ENCODE measurements at places on chromosomes 16 and 17.
A peak's percentile ranks its signal among the peaks of the same experiment; 100 is the strongest.

DNA sequence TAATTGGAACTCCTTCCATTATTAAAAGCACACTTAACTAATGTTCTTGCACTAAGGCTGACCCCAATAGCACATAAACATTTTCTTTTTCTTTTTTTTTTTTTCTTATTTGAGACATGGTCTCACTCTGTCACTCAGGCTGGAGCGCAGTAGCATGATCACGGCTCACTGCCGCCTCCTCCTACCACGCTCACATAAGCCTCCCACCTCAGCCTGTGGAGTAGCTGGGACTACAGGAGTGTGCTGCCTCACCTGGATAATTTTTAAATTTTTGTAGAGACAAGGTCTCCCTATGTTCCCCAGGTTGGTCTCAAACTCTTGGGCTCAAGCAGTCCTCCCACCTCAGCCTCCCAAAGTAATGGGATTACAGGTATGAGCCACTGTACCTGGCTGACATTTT lies 1.2 kb upstream of the ZNF652 start:
- DNase-seq: no peak

GRCh38 chr16:88010343-88010967 lies 59.2 kb downstream of the BANP start:
- DNase-seq: no peak

- no peak for DNase-seq
These were observed 10.1 kb downstream of the AFMID start for GRCh38 chr17:78197147-78197832.

DNA sequence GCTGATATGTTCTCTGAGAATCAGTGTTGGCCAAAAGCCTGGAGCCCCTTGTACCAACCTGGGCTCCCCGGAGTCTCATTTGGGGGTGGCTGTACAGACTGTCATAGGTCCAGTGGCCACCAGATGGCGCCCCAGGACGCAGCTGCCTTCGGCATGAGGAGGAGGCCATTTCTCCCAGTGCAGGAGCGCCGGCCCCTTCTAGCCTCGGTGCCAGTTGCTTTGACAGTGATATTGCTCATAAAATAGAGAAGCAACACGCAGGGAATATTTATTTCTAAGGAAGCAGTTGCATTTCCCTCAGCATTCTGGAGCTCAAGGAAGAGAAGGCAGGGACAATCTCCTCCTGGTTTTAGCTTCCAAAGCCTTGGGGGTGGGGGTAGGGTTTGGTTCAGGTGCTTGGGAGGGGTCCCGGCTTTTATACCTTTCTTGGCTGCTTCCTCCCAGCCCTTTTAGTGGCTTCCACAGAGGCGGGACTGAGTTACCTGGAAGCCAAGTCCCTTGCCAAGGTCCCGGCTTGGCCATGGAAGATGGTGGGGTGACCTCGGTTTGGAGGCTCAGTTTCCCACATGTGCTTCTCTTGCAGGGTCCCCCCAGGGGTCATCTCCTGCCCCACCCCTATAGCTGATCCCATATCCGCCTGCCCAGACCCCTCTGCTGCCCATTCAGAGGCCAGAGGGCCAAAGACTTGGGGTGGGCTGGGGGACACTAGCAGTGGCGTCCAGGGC lies 117.8 kb upstream of the CDC42EP4 start:
- DNase-seq: peak; percentile 77

- no peak for DNase-seq
These were observed 37.2 kb upstream of the ULK2 start for GRCh38 chr17:19904924-19905323.

- no peak for DNase-seq
These were observed 83.2 kb upstream of the HNF1B start for GRCh38 chr17:37827905-37828650.

DNA sequence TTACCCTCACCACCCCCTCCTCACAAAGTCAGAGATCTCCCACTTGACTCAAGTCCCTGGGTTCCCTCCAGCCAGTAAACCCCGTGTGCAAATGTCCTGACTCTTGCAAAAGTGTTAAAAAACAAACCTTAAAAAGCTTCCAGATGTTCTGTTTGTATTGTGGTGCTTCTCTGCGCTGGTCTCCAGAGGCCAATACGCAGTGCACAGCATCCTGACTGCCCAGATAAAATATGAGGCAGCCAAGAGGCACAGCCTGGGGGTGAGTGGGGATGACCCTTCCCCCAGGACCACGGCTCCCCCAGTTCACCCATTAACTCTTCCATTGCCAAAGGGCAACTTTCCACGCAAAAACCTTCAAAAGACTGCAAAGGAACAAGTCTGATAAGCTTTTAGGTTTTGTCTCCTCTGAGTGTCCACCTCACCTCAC lies 291.8 kb downstream of the SOX9 start:
- DNase-seq: no peak

DNA sequence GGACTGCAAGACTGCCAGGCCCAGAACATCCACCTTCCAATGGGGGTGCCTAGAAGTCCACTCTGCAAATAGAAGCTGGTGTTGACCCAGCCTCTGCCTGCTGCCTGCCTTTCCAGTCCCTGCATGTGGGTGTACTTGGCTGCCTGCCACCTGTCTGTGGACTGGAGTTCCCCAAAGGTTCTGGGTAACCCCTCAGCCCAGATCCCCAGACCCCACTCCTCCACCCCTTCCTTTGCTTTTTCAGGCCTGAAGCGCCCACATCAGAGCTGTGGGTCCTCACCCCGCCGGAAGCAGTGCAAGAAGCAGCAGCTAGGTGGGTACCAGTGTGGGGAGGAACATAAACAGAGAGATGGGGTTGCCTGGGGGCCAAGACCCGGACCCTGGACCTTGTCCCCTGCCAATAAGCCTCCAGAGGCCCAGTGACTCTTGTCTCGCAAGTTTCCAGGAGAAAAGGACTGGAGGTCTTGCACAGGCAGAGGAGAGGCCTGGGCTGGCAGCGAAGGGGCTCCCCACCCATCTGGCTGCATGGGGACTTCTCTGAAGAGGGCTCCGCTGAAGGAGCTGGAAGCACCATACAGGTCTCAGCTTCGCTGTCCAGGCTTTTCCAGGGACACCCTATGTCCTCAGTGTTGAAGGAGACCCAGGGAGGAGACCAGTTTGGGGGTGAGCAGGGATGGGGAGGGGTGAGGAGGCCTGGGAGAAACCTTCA lies 34.3 kb downstream of the NLRC5 start:
- no peak for DNase-seq

DNA sequence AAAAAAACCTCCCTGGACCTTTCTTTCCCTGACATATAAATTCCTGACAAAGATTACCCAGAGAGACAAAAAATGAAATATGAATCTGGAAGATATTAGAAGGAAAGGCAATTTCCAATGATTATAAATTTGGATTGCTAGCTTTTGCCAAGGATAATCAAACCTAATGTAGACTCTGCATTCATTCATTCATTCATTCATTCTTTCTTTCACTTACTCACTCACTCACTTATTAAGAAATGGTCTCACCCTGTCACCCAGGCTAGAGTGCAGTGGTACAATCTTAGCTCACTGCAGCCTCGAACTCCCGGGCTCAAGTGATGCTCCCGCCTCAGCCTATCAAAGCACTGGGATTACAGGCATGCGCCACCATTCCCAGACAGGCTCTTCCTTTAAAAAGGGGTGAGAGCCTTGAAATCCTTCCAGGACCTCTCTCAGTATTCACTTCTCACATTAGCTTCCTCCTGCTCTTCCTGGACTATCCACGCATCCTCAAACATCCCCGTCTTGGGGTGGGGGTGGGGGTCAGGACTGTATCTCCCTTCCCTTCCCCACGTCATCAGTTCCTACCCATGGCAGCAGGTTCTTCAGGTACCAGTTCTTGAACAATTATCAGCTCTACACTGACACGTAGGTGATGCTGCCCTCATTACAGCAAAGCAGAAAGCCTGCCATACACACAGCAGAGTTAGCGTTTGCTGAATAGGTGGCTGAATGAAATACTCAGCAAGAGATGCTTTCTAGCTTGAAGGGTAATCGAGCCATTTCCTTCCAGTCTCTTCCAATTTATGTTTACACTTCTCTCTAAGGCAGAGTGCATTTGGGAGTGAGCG lies 19.8 kb downstream of the PRPSAP1 start:
- DNase-seq: no peak

- DNase-seq: no peak
These were observed 77.8 kb downstream of the VMP1 start for GRCh38 chr17:59785091-59785799.

DNA sequence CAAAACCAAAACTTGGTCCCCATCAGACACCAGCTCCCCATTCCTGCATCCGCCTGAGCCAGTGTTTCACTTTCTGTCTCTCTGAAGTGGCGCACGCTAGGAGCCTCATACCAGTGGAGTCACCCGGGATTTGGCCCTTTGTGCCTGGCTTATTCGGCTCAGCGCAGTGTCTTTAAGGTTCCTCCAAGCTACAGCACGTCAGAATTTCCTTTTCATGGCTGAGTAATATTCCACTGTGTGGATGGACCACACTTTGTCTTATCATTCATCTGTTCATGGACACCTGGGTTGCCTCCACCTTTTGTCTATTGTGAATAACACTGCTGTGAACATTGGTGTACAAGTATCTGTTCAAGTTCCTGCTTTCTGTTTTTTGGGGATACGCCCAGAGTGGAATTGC lies 45.2 kb upstream of the CHMP6 start:
- no peak for DNase-seq

- DNase-seq: peak; percentile 44
These were observed 124.8 kb downstream of the ABCC1 start for GRCh38 chr16:16073891-16074881.

DNA sequence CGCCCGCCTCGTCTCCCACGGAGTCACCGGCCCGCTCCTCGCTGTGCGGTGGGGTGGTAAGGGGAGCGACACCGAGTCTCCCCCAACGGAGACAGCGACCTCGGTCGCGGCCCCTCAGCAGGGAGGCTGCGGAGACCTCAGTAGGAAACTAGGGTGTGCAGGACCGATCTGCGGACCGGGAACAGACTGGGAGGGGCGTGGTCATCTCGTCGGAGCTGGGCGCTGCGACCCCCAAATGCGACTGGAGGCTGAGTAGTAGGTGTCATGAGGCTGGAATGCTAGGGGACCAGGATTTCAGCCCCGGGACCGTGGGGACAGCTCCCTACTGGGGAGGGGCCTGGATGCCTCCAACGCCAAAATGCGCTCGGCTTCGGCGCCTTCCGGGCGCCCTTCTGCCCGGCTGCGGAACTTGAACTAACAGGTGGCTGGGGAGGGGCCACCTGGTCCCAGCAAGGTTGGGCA lies 1.3 kb downstream of the CACNG4 start:
- DNase-seq: no peak

DNA sequence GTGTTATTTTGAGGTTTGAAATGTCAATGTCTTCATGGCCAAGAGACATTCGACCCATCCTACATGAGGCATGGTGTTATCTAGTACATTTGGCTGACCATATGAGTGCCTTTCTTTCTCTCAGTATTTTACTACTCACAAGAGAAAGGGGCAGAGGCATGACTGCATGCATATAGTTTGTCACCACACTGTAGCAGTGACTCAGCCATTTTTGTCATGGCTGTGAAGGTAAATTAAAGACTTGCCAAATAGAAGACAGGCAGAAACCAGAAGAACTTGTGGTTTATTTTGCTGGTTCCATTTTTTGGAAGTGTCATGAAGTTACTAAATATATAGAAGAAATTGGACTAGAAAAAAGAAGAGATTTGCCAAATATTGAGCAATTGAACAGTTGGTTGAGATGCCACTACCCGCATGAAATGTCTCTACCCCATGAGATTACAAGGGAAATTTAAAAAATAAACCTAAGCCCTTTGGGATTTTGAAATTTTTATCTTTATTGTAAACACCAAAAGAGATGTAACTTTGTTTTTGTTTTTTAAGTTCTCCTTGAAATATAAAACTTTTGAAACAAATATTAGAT lies 170.3 kb downstream of the CHD9 start:
- peak; percentile 93 for DNase-seq

GRCh38 chr17:42138749-42139492 lies 15.9 kb downstream of the RAB5C start:
- no peak for DNase-seq

GRCh38 chr17:8320990-8321389 lies 10.9 kb downstream of the ARHGEF15 start:
- no peak for DNase-seq

GRCh38 chr16:88381820-88382451 lies 823 bp upstream of the ZNF469 start:
- DNase-seq: no peak

- DNase-seq: no peak
These were observed 2228.4 kb downstream of the TP53TG3F start for GRCh38 chr16:35687781-35688180.

DNA sequence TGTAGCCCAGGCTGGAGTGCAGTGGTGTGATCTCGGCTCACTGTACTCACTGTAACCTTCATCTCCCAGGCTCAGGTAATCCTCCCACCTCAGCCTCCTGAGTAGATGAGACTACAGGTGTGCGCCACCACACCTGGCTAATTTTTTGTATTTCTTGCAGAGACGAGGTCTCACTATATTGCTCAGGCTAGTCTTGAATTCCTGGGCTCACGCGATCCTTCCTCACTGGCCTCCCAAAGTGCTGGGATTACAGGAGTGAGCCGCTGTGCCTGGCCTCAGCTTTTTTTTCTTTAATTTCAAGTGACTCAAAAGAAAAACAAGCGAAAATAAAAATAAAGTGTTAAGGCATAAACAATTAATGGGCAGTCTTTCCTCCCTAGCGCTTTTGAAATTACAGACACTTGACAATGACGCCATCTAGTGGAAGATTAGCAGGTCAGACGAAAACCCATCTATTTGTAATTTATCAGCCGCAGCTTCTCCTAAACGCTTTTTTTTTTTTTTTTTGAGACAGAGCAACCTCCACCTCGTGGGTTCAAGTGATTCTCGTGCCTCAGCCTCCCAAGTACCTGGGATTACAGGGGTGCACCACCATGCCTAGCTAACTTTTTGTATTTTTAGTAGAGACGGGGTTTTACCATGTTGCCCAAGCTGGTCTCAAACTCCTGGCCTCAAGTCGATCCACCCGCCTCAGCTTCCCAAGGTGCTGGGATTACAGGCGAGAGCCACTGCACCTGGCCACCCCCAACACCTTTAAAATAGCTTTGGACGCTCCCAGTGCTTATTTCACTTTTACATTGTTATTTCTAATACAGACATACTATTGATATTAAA lies 28.1 kb upstream of the PECAM1 start:
- DNase-seq: peak; percentile 92

GRCh38 chr16:77308163-77308561 lies 109.0 kb downstream of the SYCE1L start:
- DNase-seq: no peak

- peak; percentile 89 for DNase-seq
These were observed 24.8 kb upstream of the BPTF start for GRCh38 chr17:67800495-67800928.

- DNase-seq: peak; percentile 64
These were observed 21.1 kb downstream of the NPTX1 start for GRCh38 chr17:80455336-80455710.

DNA sequence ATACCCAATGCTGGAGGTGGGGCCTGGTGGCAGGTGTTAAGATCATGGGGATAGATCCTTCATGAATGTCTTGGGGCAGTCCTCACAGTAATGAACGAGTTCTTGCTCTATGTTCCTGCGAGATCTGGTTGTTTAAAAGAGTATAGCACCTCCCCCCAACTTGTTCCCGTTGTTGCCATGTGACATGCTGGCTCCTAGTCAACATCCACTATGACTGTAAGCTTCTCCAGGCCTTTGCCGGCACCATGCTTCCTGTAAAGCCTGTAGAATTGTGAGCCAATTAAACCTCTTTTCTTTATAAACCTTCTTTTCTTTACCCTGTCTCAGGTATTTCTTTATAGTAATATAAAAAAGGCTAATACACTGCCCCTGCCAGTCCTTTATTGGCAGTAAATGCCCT lies 33.3 kb downstream of the RANBP10 start:
- no peak for DNase-seq

Measured in AML-193 (cell line).